Regular cardiac myocyte (primary cell): ENCODE measurements at places on chromosomes 3 and 15. TPM values are rescaled to one million over a fixed set of nuclear protein-coding genes. Genes with fewer than 3 reads are reported as not detected.

The WNT7A gene
- under 0.01 TPM in 1 of 2 replicates, not detected in the other for total RNA-seq

The WNT5A gene
- total RNA-seq: 36.4 and 78.6 TPM in 2 replicates

The CLRN1 gene
- total RNA-seq: not detected in 2 replicates

The ADPGK gene
- total RNA-seq: 71.0 and 73.6 TPM in 2 replicates

The CCPG1 gene
- 57.7 and 172 TPM in 2 replicates for total RNA-seq

The ATP10A gene
- total RNA-seq: 5.6 and 13.0 TPM in 2 replicates

The GOLGA8N gene
- total RNA-seq: 1.3 and 9.3 TPM in 2 replicates

The RTP3 gene
- total RNA-seq: not detected in 2 replicates

The SCAANT1 gene
- total RNA-seq: not detected in 2 replicates

The TERC gene
- 199 and 580 TPM in 2 replicates for total RNA-seq

The LDHAL6B gene
- total RNA-seq: not detected in 2 replicates

The RARB gene
- total RNA-seq: 52.7 and 55.0 TPM in 2 replicates

The TMC3 gene
- total RNA-seq: 0.19 and 3.9 TPM in 2 replicates

The MESP2 gene
- 0.56 and 0.77 TPM in 2 replicates for total RNA-seq

The IGDCC3 gene
- total RNA-seq: not detected in 2 replicates

The IL17RE gene
- 0.56 and 1.2 TPM in 2 replicates for total RNA-seq

The GABRB3 gene
- total RNA-seq: 0.19 and 0.28 TPM in 2 replicates

The CRELD1 gene
- 23.6 and 77.0 TPM in 2 replicates for total RNA-seq

The RBSN gene
- 25.1 and 26.8 TPM in 2 replicates for total RNA-seq

The HYAL3 gene
- total RNA-seq: 5.2 and 6.8 TPM in 2 replicates

The TRPM1 gene
- under 0.01 TPM in 1 of 2 replicates, not detected in the other for total RNA-seq

The POPDC2 gene
- 0.56 and 0.58 TPM in 2 replicates for total RNA-seq

The SEMA5B gene
- under 0.01 and 0.28 TPM in 2 replicates for total RNA-seq

The GOLGA6L10 gene
- under 0.01 and 0.19 TPM in 2 replicates for total RNA-seq

The PRR20G gene
- not detected in 2 replicates for total RNA-seq

The GOLGA8S gene
- 0.19 TPM in 1 of 2 replicates, not detected in the other for total RNA-seq

The LSMEM2 gene
- total RNA-seq: under 0.01 TPM in 1 of 2 replicates, not detected in the other

The SLC12A1 gene
- total RNA-seq: under 0.01 TPM in 1 of 2 replicates, not detected in the other

The P2RY14 gene
- total RNA-seq: under 0.01 and 0.28 TPM in 2 replicates

The FBXW12 gene
- total RNA-seq: 0.28 TPM in 1 of 2 replicates, not detected in the other

The C3orf20 gene
- total RNA-seq: under 0.01 TPM in 1 of 2 replicates, not detected in the other

The ULK3 gene
- total RNA-seq: 13.5 and 16.3 TPM in 2 replicates

The IQCF5 gene
- total RNA-seq: not detected in 2 replicates

The BLOC1S6 gene
- total RNA-seq: 89.9 and 101 TPM in 2 replicates

The LPP gene
- total RNA-seq: 22.8 and 51.3 TPM in 2 replicates

The CCDC33 gene
- not detected in 2 replicates for total RNA-seq

The CGNL1 gene
- 3.1 and 3.7 TPM in 2 replicates for total RNA-seq

The NRROS gene
- total RNA-seq: 0.58 and 0.85 TPM in 2 replicates

The POC1A gene
- total RNA-seq: 2.3 and 21.1 TPM in 2 replicates

The GOLGA6L9 gene
- 0.77 and 1.7 TPM in 2 replicates for total RNA-seq

The SLC2A2 gene
- not detected in 2 replicates for total RNA-seq

The MITF gene
- total RNA-seq: 5.8 and 8.5 TPM in 2 replicates

The CD96 gene
- total RNA-seq: under 0.01 TPM in 2 replicates

The ARNT2 gene
- 4.6 and 7.6 TPM in 2 replicates for total RNA-seq

The UNC13C gene
- total RNA-seq: not detected in 2 replicates

The CFAP100 gene
- total RNA-seq: not detected in 2 replicates

The ZNF621 gene
- 10.4 and 11.6 TPM in 2 replicates for total RNA-seq

The TRPC1 gene
- 26.1 and 48.8 TPM in 2 replicates for total RNA-seq

The BOC gene
- 1.3 and 6.5 TPM in 2 replicates for total RNA-seq

The RBPMS2 gene
- total RNA-seq: not detected in 2 replicates

The CMTM8 gene
- total RNA-seq: 0.38 and 0.56 TPM in 2 replicates
